Activated T-helper 2 cell treated with anti-CD3 and anti-CD28 coated beads, Interferon-gamma antibody, Interleukin-2, Interleukin-4, amounts not matched to agents 10 μg/mL and 5 μg/mL and 100 μg/mL, durations not matched to agents 14 hours and 24 hours and 36 hours (primary cell): ENCODE measurements at places on chromosomes 1 and 21.
A peak's percentile ranks its signal among the peaks of the same experiment; 100 is the strongest.

GRCh38 chr21:32253215-32253641 is 25.6 kb downstream of the MIS18A start:
- H3K4me3 ChIP-seq = no peak overlapping the region
- DNase-seq = no peak
- no peaks in the 10 kb centered on the region for H3K4me1 ChIP-seq
- H3K36me3 ChIP-seq = no peaks in the 10 kb centered on the region
- H3K27ac ChIP-seq = no peak overlapping the region

GRCh38 chr21:31855180-31855579 is 17.6 kb upstream of the HUNK start:
- no peak for DNase-seq
- H3K4me1 ChIP-seq = no peaks in the 10 kb centered on the region
- H3K4me3 ChIP-seq = no peak overlapping the region
- no peaks in the 10 kb centered on the region for H3K36me3 ChIP-seq
- H3K27me3 ChIP-seq = peaks cover 5% of the 10 kb centered on the region
- H3K27ac ChIP-seq = no peak overlapping the region

- no peak overlapping the region for H3K27ac ChIP-seq
- H3K36me3 ChIP-seq = no peaks in the 10 kb centered on the region
- no peak for DNase-seq
- no peak overlapping the region for H3K4me3 ChIP-seq
- H3K4me1 ChIP-seq = peaks cover 14% of the 10 kb centered on the region
- peaks cover 14% of the 10 kb centered on the region for H3K27me3 ChIP-seq
Measured at GRCh38 chr1:16077406-16078245, 4.2 kb upstream of the FAM131C start.

- no peak overlapping the region for H3K27ac ChIP-seq
- H3K4me1 ChIP-seq = peaks cover 12% of the 10 kb centered on the region
- DNase-seq = no peak
Measured at GRCh38 chr21:42216726-42217572, 2.0 kb upstream of the ABCG1 start.

GRCh38 chr1:18962855-18963737 is 6.6 kb upstream of the IFFO2 start:
- peaks cover 12% of the 10 kb centered on the region for H3K27me3 ChIP-seq
- no peak for DNase-seq
- peaks cover 15% of the 10 kb centered on the region for H3K4me1 ChIP-seq
- no peaks in the 10 kb centered on the region for H3K36me3 ChIP-seq
- no peak overlapping the region for H3K27ac ChIP-seq
- no peak overlapping the region for H3K4me3 ChIP-seq

GRCh38 chr1:96039910-96040309 is 681.7 kb upstream of the PTBP2 start:
- no peaks in the 10 kb centered on the region for H3K36me3 ChIP-seq
- no peak overlapping the region for H3K27ac ChIP-seq
- no peaks in the 10 kb centered on the region for H3K27me3 ChIP-seq
- no peaks in the 10 kb centered on the region for H3K4me1 ChIP-seq
- H3K4me3 ChIP-seq = no peak overlapping the region

DNA sequence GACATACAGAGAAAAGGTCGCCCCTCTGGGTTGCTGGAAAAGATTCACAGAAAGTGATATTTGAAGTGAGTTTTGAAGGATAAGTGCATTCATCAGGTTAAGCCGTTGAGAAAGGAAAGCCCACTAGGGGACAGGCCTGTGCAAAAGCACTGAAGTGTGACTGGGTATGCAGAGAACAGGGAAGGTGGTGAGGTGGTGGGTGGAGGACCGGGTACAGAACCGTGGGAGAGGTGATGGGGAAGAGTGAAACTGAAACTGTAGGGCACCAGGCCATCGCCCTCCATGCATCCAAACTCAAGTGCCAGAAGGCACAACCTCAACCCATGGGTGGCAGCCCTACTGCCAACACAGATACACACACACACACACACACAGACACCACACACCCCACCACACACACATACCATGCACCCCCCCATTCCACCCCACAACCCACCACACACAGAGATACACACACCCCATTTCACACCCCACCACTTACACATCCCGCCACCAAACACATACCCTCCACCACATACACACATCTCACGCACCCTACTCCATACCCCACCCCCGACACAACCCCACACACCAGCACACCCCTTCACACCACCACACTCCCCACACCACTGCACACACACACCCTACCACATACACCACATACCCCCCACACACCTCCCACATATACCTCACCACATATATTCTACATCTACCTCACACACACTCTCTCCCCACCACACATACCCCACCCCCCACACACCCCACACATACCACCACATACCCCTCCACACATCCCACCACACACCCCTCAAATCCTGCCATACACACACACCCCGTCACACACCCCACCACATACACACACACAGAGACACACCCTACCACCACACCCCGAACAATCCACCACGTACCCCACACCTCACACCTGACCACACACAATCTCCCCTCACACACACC is 59.0 kb downstream of the TSEN15 start:
- H3K27me3 ChIP-seq = no peaks in the 10 kb centered on the region
- H3K4me3 ChIP-seq = no peak overlapping the region
- peaks cover 11% of the 10 kb centered on the region for H3K4me1 ChIP-seq
- DNase-seq = no peak
- H3K36me3 ChIP-seq = no peaks in the 10 kb centered on the region
- no peak overlapping the region for H3K27ac ChIP-seq

DNA sequence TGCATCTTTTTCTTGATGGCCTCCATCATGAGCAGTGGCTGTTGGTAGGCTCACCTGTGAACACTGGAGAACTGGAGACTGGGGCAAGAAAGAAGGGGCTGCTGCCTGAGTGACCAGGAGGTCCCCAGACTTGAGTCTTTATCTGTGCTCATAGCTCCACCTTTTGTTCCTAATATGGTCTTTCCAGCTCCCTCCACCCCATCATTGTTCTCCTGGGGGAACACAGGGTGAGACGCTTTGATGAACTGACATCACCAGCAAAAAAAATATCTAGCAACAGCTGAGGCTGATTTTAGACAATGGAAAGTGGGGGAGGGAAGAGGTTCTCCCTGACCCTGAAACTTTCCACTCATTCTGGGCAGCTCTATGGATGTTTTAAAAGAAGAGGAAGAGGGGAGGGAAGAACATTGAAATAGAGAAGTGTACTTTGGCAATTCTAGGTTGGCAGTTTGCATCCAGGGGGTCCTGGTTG is at the start of gene TPM3:
Gene TPM3 (minus strand): TSS at position 111 of the 472 bp plus-strand sequence. CDS start 82 bp downstream, at position 29.
- no peak for DNase-seq
- no peaks in the 10 kb centered on the region for H3K36me3 ChIP-seq
- H3K27me3 ChIP-seq = peaks cover 37% of the 10 kb centered on the region
- peaks cover 3% of the 10 kb centered on the region for H3K4me1 ChIP-seq
- no peak within 1 kb of the TSS for H3K4me3 ChIP-seq

DNA sequence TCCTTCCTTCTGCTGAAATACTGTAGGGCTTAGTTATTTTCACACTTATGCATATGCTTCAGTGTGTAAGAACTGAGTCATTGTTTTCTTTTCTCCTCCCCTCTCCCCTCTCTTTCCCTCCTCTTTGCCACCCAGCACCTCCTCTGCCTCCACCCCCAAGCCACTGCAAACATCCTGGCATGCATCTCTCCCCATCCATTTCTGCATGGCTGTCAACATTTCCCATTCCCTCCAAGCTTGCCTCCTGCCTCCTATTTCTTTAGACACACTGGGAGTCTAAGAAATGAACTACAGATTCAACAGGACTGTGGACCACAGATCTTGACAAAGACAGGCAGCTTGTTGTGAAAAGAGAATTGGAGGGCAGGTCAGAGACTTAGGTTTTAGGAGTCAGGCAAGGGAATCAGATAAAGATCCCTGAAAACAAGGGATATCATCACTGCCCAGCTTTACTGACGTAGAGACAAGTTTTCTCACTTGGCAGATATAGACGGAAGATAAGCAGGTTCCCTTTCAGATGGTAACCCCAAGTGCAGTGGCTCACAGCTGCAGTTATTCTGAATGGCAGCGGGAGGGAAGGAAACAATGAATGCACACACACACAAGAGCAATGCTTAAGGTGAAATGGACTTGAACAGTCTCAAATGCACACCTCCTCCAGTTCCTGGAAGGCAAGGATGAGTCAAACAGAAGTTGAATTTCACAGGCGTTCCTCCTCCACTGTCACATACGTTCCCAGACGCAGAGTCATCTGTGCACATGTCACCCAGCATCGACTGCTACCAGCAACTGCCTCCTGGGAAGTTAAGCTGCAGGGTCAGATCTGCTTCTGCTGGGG is 56.1 kb downstream of the HIVEP3 start:
- peaks cover 37% of the 10 kb centered on the region for H3K4me1 ChIP-seq
- H3K36me3 ChIP-seq = no peaks in the 10 kb centered on the region

- peaks cover 3% of the 10 kb centered on the region for H3K4me1 ChIP-seq
- H3K27me3 ChIP-seq = no peaks in the 10 kb centered on the region
- no peak for DNase-seq
Measured at GRCh38 chr1:11789126-11790067, 16.4 kb downstream of the MTHFR start.

DNA sequence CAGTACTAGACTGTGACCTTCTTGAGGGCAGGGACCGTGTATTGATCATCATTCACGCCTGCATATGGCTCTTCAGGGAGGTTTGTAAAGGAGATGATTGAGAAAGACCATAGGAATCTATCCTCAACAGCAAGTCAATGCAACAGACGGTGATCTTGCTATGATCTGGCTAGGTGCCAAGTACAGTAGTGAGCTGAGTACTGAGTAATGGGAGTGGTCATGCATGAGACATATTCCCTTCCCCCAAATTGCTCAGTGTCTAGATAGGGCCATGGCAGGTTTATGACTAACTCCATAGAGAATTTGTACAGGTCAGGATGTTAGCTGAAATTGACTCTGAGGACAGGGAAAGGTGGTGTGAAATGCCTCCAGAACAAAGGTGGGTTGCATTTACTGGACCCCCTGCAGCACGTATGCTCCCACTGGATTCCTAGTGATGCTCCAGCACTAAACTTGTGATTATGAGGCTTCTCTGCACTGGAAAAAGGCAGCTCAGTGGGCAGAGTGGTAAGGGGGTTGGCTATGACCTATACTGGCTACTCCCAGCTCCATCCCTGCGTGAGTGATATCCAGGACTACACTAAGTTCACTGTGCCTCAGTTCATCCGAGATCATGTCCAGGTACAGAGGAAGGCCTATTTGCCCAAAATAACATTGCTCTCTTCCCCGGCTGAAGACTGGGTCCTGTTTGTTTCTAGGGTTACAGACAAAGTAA is 37.2 kb downstream of the KCNJ6 start:
- H3K27ac ChIP-seq = no peak overlapping the region
- no peak for DNase-seq
- H3K27me3 ChIP-seq = no peaks in the 10 kb centered on the region
- no peak overlapping the region for H3K4me3 ChIP-seq
- peaks cover 2% of the 10 kb centered on the region for H3K4me1 ChIP-seq

- peak overlapping the region; percentile 80 for H3K27ac ChIP-seq
- peaks cover 64% of the 10 kb centered on the region for H3K4me1 ChIP-seq
- no peak for DNase-seq
- H3K4me3 ChIP-seq = no peak overlapping the region
- H3K36me3 ChIP-seq = peaks cover 22% of the 10 kb centered on the region
Measured at GRCh38 chr1:160658814-160659193, 12.0 kb upstream of the SLAMF1 start.

- H3K4me1 ChIP-seq = peaks cover 22% of the 10 kb centered on the region
- H3K27me3 ChIP-seq = no peaks in the 10 kb centered on the region
- H3K4me3 ChIP-seq = peak overlapping the region; percentile 100
- peak overlapping the region; percentile 100 for H3K27ac ChIP-seq
Measured at GRCh38 chr1:39026866-39027507, 837 bp downstream of the NDUFS5 start.

GRCh38 chr1:228346731-228347130 is 59.9 kb downstream of the TRIM11 start:
- peaks cover 4% of the 10 kb centered on the region for H3K36me3 ChIP-seq
- no peaks in the 10 kb centered on the region for H3K27me3 ChIP-seq
- no peak for DNase-seq
- H3K4me3 ChIP-seq = no peak overlapping the region

GRCh38 chr21:46092811-46093667 is 4.9 kb upstream of the COL6A2 start:
- no peak overlapping the region for H3K4me3 ChIP-seq
- H3K27ac ChIP-seq = no peak overlapping the region
- no peaks in the 10 kb centered on the region for H3K4me1 ChIP-seq
- peaks cover 6% of the 10 kb centered on the region for H3K27me3 ChIP-seq
- H3K36me3 ChIP-seq = no peaks in the 10 kb centered on the region
